Stimulated activated CD8-positive, alpha-beta memory T cell treated with anti-CD3 and anti-CD28 coated beads, Interleukin-15, amount 100 ng/mL, for 1 hour (primary cell): ENCODE measurements at places on chromosomes 2 and 18.

- no peak for DNase-seq
Observed at GRCh38 chr2:121501031-121501430, 29.6 kb upstream of the RNU4ATAC start.

DNA sequence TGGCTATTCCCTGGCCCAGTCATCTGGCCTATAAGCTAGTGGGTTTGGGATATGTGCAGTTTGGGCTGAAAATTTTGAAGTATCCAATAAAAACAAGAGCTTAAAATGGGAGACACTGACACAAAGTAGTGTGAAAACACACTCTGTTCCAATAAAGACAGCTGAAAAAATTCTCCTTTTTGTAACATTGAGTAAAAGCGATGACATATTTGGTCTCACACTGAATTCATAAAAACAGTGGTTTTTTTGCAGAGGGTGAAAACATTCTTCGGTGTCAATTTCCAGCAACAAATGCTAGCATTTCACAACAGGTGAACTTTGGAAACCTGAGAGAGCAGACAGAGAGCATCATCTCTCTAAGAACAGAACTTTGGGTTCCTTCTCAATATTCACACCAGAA is 142.2 kb downstream of the OSR1 start:
- no peak for DNase-seq

DNA sequence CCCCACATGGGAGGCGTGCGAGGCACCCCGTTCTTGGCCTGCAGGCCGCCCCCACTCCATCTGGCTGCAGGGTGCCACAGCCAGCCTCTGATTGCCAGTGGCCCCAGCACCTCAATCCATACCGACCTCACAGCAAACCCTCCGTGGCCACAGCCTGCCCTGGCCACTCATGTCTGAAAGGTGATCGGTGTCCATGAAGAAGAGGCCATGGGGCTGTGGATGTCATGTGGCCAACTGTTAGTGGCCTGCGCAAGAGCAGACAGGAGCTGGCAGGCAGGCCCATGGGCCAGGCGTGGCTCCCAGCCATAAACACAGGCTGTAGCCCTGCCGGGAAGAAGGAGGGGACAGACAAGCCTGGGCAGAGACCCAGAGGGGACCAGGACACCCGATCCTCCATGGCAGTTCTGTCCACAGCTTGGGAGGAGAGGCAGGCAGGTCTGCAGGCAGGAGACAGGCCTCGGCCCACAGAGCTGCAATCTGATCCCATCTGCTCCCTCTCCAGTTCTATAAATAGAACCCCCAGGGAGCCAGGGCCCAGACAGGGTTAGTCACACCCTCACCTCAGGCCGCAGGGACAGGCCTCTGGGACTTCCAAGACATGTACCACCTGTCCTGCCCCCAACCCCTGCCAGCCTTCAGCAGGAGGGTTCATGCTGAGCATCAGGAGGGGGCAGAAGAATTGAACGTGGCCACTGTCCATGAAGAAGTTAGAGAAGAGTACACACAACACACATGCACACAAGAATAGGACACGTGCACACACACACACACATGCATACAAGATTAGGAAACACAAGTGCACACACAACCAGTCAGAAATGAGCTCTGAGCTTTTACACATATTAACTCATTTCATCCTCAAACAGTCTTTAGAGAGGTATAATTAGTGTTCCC is 16.9 kb downstream of the STEAP3 start:
- DNase-seq = no peak

GRCh38 chr2:28618221-28619141 is 122.6 kb downstream of the PLB1 start:
- no peak for DNase-seq

DNA sequence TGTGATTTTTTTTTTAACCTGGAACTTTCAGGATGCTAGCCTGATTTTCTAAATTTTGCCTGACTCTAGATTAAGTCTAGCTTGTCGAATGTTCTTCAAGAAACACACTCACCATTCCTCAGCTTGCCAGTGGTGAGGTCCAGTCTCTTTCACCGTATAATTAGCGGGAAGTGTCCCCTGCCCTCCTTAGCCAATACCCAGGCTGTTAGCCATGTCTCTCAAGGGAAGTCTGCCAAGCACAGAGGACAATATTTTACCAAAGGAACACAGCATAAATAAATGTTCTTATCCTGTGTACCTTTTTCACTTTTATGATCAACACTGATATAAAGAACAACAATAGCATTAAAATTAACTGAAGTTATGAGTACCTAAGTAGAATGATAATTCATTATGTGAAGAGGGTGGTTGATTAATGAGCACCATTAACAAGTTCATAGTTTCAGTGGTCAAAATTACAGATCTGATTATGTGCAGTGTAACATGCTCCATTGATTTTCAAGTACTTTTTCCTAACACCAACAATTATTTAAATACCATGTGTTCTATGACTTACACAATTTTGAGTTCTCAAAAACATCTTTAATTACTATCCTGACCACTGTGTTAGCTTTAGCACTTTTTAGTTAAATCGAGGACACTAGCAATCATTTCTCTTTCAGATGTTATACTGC is 445.8 kb upstream of the RAB12 start:
- DNase-seq = no peak

DNA sequence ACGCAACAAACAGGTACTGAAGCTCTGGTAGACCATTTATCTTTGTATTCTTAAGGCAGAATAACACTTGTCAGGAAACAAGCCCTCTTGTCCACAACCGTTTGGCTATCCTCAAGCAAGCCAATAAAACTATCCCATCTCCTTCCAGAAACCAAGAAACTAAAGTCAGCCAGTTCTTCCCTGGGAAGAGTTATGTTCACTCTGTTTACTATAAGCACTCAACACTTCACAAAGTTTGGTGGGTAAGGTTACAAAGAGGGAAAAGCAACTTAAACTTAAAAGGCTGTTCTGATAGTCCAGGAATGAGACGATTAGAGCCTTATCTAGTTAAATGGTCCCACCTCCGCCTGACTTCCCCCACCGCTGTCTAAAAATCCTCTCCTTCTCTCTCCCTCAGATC is 25.6 kb downstream of the LRP2 start:
- no peak for DNase-seq

- no peak for DNase-seq
Observed at GRCh38 chr2:158179660-158180059, 78.0 kb downstream of the UPP2 start.

DNA sequence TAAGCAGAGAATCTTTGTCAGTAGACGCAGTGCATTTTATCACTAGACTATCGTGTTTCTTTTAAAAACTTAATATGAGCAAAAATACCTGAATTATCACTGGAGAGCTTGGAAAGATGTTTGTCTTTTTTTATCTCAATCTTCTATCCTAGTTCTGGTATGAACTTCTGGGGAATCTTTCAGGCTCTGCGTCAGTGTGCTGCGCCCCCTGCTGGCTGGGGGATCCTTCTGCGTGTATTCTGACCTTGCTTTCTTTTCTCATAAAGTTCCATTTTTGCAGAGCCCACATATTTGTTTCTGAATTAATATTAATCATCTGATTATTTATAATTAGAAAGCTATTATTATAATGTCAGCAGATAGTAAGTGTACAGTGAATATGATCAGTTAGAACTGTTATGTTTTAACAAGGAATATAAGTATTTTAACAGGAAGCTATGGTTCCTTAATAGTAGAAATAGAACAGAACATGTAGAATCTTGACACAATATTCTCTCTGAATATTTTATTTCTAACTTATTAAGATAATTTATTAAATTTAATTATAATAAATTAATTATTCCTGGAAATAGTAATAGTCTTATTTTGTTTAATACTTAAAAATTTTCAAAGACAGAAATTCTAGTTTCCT is 945.0 kb upstream of the CRIM1 start:
- no peak for DNase-seq

- no peak for DNase-seq
Observed at GRCh38 chr18:63099848-63100629, 219.5 kb downstream of the BCL2 start.

DNA sequence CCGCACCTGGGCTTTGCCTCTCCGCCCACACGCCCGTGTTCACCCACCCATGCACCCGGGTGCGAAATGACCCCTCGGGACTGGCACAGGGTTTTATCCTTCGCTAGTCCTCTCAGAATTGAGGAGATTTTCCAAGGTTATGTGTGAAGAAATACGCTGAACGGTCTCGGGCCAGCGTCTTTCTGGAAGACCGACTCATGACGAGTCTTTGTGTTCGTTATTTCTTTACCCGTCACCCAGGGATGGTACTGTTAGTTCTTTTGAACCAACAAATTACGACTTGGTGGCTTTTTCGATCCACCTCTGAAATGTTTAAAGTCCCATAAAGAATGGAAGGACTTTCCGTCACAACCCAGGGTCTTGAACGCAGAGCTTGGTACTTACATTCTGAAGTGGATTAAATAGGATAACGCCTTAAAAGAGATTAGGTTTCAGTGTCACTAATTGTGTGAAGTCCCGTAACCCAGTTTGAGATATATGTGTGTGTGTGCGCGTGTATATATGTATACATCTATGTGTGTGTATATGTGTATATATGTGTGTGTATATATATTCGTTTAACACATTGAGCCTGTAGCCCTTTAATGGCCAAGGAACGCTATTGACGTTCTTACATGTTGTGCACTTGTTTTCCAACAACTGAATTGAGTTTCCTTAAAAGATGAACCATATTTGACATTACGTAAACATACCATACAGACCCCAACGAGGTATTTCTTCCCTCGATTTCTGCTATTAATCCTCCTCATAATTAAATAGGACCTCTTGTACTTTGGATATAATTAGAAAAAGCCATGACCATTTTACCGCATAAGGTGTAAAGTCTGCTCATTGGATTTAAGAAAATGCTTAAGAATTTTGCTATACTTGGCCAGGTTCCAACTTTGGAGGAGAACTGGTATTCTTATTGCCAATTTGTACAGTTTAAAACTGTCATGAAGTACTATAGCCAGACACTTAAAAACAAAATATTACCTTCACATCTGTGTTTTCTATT is 889 bp downstream of the ZC3H15 start:
- no peak for DNase-seq

GRCh38 chr2:139478165-139478914 is 698.1 kb upstream of the NXPH2 start:
- no peak for DNase-seq
